ENCODE measurements at places on chromosomes 2 and 18.

- no peak for DNase-seq
Measured at GRCh38 chr2:55482186-55482884, 37.2 kb upstream of the CFAP36 start.

DNA sequence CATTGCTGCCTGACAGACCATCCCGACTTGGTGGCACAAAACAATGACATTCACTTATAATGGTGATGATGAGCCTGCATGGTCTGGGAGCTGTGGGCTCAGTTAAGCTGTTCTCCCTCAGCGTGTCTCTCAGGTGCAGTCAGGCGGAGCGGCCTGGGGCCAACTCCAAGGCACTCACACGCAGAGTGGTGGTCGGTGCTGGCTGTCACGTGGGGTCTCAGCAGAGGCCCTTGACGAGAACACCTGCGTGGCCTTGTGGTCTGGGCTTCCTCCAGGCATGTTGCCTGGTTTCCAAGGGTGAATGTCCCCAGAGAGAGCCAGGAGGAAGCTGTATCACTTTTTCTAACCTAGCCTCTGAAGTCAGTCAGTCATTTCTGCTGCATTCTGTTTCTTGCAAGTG, 29.8 kb downstream of the ARMC9 start:
- DNase-seq: no peak

GRCh38 chr2:102074152-102074783, 68.3 kb upstream of the IL1R1 start:
- DNase-seq: no peak

DNA sequence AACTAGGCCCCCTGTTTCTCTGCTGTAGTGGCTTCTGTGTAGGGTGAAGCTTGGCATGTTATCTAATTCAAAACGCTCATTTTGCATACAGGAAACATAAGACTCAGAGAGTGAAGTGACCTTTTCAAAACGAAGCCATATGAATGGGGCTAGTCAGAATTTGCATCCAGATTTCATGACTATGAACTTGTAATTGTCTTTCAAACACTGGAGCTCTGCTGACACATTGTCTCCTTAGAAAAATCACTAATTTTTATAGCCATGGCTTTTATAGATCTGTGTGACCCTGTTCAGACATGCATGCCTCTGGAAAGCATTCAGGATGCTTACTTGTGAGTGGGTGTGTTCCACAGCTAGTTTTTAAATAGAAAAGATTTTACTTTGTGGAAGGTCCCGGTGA, 444.3 kb upstream of the GCFC2 start:
- no peak for DNase-seq

GRCh38 chr2:218882461-218882816, 1.8 kb downstream of the WNT10A start:
- no peak for DNase-seq

- no peak for DNase-seq
Measured at GRCh38 chr18:9474108-9474982, 968 bp upstream of the RALBP1 start.

GRCh38 chr2:191350826-191351225, 105.6 kb downstream of the MYO1B start:
- DNase-seq: no peak

GRCh38 chr2:25470806-25471205, 129.1 kb upstream of the DNMT3A start:
- no peak for DNase-seq

GRCh38 chr18:76505614-76506013, 10.6 kb upstream of the ZNF516 start:
- DNase-seq: no peak

DNA sequence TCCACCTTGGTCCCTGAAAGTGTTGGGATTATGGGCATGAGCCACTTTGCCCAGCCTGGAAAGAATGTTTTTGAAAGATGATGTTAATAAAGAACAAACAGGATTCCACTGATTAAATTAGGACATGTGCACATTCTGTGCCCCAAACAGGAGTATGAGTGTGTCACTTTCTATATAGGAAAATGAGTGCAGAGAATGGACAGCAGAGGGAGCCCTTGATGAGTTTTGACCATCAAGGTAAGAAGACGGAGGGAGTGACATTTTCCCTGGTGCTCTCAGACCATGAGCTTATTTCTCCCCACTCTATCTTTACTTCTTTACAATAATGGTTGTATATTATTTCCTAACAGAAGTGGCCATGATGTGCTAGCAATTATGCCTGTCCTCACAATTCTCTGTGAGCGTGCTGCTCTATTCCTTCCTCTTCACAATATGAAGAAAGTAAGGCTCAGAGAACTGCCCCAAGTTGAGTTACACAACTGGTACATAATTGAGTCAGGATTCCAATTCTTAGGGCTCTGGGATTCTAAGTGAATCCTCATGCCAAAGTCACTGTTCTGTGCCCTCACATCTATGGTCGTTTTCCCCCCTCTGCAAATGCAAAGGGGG, 20.6 kb downstream of the RPL37A start:
- no peak for DNase-seq

DNA sequence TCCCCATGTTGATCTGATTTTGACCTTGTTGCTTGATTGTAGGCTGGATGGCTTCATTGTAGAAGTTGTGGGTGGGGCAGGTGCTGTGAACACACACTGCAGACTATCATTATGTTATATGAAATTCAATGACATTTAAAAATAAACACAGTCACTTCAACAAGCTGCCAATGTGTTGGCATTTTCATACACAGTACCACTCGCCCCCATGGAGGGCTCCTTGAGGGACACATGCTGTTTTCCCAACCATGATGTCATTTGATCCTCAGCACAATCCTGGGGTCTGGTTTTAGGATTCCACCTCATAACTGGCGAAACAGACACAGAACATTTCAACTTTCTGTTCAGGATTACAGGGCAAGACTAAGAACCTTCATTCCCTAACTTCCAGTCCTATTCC, 86.9 kb downstream of the ZCCHC2 start:
- DNase-seq: no peak

- DNase-seq: no peak
Measured at GRCh38 chr2:70820499-70820898, at the start of gene CLEC4F. TSS of gene CLEC4F (minus strand) at chr2:70820599. CDS start at chr2:70820523, 76 bp downstream.

DNA sequence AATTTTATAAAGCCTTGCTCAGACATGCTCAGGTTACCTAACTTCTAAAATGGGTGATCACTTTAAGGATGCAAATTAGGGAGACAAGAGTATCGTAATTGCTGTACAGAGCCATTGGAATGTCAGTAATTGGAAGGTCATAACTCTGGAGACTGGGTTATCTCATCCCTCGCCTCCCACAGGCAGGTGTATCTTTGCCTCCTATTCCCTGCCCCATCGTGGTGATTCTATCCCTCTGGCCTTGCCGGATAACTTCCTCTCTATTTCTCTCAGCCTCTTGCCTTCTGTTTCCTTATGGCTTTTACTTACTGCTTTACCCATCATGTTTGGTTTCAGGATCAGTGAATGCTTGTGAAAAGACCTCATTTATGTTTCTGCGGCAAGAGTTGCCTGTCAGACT, 2.5 kb downstream of the PDK1 start:
- DNase-seq: no peak

GRCh38 chr2:213609570-213610170, 325.4 kb downstream of the SPAG16 start:
- DNase-seq: no peak

- DNase-seq: no peak
Measured at GRCh38 chr2:233460726-233461441, 105.7 kb downstream of the USP40 start.

DNA sequence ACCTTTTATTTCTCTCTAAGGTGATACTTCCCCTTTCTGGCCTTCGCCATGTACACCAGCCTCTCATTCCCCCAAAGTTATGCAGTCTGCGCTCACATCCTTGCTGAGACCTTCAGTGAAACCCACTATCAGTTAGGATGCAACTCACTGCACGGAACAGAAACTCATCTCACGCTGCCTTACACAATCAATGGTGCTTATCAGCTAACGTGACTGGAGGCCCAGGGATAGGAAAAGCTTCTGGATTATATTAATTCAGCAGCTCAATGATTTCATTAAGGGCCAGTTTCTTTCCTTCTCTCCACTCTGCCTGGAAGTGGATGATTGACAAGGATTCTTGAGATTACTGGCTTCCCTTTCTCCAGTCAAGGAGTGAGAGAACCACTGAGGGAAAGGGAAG, 44.8 kb downstream of the CDH2 start:
- no peak for DNase-seq

GRCh38 chr2:149544692-149545091, 42.9 kb downstream of the MMADHC start:
- no peak for DNase-seq

DNA sequence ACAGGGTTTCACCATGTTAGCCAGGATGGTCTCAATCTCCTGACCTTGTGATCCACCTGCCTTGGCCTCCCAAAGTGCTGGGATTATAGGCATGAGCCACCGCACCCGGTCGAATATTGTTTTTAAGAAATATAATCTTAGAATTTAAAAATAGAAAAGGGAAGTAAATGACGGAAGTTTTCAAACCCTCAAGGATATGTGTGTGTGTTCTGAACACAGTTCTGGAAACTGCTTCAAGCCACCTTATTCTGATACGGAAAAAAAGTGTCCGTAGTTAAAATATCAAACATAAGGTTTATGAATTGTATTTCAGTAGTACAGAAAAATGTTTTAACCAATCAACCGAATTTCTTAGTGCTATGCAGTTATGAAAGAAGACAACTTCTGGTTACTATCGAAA, 115.9 kb downstream of the UPP2 start:
- no peak for DNase-seq

GRCh38 chr2:77328134-77328931, 193.8 kb downstream of the LRRTM4 start:
- DNase-seq: no peak

- DNase-seq: no peak
Measured at GRCh38 chr2:55862246-55862645, 61.3 kb downstream of the EFEMP1 start.

- DNase-seq: no peak
Measured at GRCh38 chr2:170928036-170928823, 823 bp upstream of the GORASP2 start.

DNA sequence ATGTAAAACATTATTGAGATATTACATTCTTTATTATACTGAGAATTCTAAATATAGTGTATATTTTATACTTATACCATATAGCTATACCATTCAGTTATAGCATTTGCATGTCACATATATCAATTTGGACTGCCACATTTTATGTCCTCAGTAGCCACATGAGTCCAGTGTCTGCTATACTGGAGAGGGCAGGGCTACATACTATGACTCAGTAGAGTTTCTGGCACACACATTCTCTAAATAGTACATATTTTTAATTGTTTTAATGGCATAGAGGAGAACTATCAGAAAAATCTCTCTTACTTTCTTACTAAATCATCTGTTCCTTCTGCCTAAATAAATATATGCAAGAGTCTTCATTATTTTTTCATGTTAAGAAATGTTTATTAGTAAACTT, 55.4 kb upstream of the COL5A2 start:
- DNase-seq: no peak

DNA sequence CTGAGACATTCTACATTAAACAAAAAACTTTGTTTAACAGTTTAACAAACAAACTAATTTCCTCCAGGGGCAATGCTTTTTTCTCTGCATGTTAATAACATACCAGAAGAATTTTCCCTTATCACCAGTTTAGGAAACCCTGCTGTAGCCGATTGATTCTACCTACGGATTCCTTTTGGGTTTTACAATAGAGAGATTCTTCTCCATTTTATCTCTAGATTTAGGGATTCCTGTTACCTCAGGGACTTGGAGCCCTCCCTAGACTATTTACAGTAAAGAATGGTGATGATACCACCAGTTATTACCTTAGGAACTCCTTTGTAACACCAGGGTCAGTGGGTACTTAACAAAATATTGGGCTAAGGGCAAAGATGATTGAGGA, 5.3 kb upstream of the ERICH2 start:
- no peak for DNase-seq

GRCh38 chr2:12227941-12228608, 481.6 kb downstream of the LPIN1 start:
- DNase-seq: no peak

DNA sequence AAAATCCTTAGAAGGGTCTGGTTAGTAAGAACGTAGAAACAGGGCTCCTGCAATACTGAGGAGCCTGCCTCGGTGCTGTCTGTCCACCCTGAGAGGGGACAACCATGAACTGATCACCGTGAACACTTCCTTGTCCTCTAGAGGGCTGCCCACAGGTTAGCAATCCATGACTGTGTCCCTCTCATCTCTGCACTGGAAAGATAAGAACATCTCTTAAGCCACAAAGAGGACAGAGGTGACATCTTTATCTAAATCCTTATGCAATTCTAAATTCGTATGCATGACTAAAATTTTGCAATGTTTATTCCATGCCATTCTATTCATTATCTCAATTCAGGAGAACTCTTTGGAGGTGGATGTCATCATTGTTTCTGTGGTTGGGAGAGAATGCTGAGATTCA, 12.8 kb downstream of the EFR3B start:
- DNase-seq: no peak

GRCh38 chr2:61647044-61647443, 108.9 kb upstream of the XPO1 start:
- no peak for DNase-seq

- DNase-seq: no peak
Measured at GRCh38 chr2:139924070-139924469, 1143.9 kb upstream of the NXPH2 start.

GRCh38 chr2:181234487-181234891, 222.7 kb upstream of the ITGA4 start:
- DNase-seq: no peak

DNA sequence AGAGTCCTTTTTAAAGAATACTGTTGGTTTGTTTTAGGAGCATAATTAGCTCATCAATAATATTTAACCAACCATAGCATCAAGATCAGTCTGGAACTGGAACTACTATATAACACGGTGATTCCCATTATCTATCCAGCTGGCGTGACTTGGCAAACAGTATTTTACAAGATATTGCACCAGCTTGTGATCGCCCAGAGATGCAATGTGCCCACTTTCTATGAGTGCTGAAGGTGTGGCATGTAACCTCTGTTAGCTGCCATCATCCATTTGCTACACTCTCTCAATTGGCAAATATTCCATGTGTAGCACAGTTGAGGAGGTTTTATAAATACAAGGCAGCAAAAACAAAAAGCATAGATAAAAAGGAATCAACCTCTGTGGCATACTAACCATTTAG, 64.9 kb downstream of the FIGN start:
- DNase-seq: no peak

- DNase-seq: no peak
Measured at GRCh38 chr2:174263997-174264396, 15.7 kb upstream of the OLA1 start.
